ENCODE measurements at places on chromosomes 4 and X.

DNA sequence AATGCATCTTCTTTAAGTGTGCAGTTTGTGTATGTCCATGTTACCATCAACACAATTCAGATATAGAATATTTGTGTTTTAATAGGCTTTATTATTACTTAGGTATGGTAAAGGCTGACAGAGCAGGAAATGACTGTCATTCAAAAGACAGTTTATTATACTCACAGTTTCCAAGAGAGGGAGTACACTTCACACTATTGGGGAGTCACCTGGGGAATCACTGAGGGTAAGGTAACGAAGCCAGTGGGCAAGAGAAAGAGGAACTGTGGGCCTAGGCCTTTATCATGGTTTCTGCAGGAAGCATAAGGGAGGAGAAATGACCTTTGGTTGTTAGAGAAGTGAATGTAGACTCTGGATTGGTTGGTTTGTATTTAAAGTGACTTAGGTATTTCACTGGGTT is 235.1 kb upstream of the HCCS start:
- DNase-seq, result no peak

DNA sequence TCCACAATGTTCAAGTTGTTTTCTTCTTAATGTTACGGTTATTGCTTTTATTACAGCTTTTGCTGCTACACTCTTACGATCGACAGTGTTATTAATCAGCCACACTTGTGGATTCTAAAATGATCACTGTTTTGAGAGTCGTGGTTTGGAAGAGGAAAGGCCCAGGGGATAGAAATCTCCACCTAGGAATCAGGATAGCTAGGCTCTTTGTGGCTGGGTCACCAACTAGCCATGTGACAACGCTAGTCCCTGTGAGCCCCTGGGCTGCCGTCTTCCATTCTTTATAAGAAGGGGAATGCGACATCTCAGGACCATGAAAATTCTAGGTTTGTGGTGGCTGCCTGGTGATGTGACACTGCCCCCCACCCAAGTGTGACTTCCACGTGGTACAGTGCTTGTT is 380 bp downstream of the SLC34A2 start:
- no peak for DNase-seq

GRCh38 chrX:106684207-106684606 is 42.3 kb upstream of the RNF128 start:
- no peak for DNase-seq

GRCh38 chrX:14073071-14073470 is 43.4 kb upstream of the GEMIN8 start:
- DNase-seq, result no peak

DNA sequence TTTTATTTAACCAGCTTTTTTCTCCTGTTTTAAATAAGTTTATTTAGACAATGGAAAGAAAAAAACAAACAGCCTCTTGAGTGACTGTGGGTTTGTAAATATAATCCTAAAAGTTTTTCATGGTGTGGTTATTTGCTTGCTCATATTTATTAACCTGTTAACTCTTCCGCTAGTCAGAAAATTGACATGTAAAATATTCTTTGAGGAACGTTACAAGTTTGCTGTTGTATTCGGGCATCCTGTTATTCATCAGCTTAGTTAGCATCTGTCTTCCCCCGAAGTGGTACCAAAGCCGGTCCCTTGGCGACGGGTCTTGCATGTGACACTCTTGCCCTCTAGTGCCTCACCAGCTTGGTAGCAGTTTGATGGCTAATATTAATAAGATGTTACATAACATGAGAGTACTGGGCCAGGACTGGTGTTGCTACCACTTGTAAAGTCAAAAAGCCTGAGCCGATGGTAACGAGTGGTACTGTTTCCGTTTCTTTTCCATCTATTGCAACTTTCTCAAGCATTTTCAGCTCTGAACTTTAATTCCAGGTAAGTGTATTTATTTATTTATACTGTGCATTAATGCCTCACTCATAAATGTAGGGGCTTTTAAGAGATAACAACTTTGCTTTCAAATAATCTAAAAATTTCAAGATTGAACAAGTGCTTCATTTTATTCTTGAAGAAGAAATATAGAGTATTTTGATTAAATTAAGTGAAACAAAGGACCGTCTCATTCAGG is at the start of gene NDST3:
TSS of gene NDST3 (plus strand) at position 434 of the 733 bp plus-strand sequence. CDS start 19,425 bp downstream, outside the sequence.
- peak; percentile 79 for DNase-seq

DNA sequence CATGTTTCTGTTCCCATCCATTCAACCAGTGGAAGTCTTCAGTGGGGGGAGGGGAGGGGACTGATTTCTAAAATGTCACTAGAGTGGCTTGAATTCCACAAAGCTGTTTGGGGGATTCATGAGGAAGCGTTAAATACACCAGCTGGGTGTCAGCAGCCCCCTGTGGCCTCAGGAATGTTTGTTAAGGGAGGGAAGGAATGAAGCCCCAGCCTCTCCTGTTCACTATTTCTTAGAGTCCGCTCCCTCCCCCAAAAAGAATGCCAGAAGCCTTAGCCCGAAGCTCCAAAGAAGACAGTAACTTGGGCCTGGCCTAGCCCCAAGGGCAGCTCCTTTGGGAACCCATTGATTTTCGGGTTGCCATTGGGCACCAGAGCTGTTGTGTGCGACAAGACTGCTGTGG is 3.3 kb downstream of the SHROOM2 start:
- DNase-seq, result no peak

Measured in retina (tissue), 1 donor.